ENCODE measurements at places on chromosomes 5 and 9.

DNA sequence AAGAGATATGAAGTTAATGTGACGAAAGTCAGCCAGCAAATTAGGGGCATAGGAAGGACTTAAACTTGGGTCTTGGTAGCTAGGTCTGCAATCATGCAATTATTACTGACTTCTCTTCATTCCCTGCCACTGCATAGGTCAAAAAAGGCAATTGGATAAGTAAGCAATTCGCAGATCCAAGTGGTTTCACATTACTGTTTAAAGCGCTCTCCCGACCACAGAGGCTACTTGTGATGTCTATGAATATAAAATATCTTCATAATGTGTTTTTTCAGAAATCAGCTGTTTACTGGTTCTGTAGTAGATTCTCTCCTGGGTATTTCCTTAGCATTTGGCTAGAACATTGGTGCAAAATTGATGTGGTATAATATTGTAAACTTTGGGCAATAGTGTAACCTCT is 174.7 kb upstream of the PTGER4 start:
- no peak for DNase-seq

DNA sequence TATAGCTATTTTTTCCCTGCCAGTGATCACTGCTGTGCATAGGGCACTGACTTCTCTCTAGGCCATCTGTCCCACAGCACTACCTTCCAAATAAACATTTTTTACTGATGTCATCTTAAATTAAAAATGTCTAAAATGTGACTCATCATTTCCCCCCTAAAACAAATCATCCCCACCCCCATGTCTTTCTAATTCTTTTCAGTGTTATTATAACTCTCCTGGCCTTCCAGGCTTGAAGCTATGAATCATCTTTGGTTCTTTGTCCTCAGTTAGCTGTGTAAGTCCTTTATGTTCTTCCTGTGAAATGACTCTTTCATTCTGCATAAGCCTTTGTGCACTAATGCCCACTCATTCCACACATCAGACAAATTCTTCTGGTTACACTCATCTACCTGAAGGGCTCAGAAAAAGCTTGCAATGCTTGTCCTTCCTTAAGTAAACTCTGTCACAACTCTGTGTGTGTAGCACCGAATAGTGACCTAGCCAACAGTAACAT is 78.1 kb downstream of the CFAP95 start:
- DNase-seq = no peak

GRCh38 chr9:70398145-70398556 is 16.3 kb downstream of the KLF9 start:
- DNase-seq = no peak

GRCh38 chr5:180586870-180587269 is 4.4 kb downstream of the SCGB3A1 start:
- DNase-seq = no peak

- DNase-seq = no peak
These were observed 4.6 kb downstream of the FLT4 start for GRCh38 chr5:180644825-180645273.

DNA sequence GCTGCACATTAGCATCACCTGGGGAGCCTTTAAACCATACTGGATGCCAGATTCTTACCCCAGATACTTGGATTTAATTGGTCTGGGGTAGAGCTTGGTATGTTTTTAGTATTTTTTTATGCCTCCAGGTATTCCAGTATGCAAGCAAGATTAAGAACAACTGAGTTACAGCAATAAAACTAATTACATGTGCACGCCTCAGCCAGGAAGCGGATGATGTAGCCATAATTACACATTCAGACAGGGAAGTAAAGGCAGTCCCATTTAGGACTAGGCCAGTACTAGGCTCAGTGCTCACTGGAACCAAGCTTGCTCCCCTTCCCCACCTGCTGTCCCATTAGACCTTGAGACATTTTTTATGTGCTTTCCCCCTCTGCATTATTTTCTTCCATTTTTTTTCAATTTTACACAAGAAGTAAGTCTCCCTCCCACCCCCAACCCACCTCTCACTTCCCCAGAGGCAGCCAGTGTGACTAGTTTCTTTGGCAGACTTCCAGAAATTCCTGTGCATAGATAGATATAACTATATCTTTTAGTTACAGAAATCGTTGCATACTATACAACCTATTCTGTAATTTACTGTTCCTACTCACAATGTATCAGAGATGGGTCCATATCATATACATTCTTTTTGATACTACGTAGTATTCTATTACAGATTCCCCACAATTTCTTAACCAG is 7.1 kb upstream of the GNAQ start:
- DNase-seq = no peak
